NCI-H748 treated with DMSO at 0.1 percent for 48 hours (cell line): ENCODE measurements at places on chromosomes 12 and 14.
A peak's percentile ranks its signal among the peaks of the same experiment; 100 is the strongest.

- no peak for DNase-seq
Measured at GRCh38 chr12:51334764-51335163, 10.8 kb upstream of the BIN2 start.

GRCh38 chr12:47858511-47859266 is 39.0 kb upstream of the HDAC7 start:
- DNase-seq: no peak

DNA sequence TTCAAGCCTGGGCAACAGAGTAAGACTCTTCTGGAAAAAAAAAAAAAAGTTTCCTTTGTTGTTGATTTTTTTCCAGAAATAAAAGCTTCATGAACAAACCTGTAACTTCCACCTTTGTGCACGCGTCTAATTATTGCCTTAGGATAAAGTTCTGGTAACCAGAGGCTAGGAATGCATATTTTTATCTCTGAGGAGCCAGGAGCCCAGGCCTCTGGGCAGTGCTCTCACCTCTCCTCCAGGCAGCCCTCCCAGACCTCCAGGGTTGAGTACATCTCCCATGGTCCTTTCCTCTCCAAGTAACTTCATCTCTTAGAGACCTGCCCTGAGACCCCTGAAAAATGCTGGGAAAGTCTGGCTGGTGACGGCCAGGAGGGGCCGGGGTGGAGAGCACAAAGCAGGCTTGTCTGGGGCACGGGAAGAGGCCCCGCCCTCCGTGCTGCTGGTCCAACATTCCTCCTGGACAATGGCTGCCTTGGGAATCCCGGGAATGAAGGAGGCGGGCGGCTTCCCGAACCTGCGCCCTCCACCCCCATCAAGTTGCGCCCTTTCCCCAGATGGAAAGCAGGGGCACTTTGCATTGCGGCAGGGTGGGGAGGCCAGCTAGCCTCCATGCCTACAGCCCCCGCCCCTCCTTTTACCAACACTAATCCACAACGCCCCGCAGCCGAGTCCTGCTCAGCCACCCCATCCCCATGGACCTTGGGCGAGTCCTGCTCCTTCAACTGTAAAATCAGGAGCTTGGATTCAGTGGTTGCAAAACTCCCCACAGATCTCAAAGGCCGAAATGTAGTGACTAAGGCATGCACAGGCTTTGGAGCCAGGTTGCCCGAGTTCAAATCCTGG is 7.3 kb upstream of the FIGNL2 start:
- no peak for DNase-seq

- DNase-seq: no peak
Measured at GRCh38 chr12:27343255-27344000, 10.8 kb downstream of the BMAL2 start.

GRCh38 chr12:25494926-25495325 is 58.2 kb downstream of the LMNTD1 start:
- no peak for DNase-seq

- no peak for DNase-seq
Measured at GRCh38 chr12:56020423-56021184, at the start of gene IKZF4. TSS of gene IKZF4 (plus strand) at chr12:56021043. CDS start at chr12:56021494, 451 bp downstream.

- no peak for DNase-seq
Measured at GRCh38 chr12:29505122-29505521, 7.6 kb upstream of the OVCH1 start.

DNA sequence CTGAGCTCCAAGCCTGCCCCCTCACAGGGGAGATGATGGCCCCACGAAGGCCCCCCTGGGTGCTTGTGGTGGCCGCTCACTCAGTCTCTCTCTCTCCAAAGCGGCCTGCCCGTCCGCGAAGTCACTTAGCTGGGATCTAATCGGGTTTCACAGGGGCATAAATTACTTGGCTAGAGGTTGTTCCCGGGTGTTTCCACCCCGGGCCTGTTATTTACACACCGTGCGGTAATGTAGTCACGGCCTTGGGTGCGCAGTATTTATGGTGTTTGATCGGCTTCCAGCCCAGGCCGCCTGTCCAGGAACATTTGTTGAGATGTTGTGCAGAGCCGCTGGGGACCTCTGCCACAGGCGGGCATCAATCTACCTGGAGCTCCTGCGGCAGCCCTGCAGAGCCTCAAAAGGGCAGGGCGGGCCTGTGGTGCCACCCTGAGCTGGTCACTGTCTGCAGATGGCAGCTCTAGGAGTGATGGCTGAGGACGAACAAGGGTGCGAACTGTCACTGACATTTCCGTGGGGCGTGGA is 91.2 kb downstream of the KIF26A start:
- DNase-seq: no peak

- peak; percentile 45 for DNase-seq
Measured at GRCh38 chr12:57983146-57983857, 41.9 kb downstream of the ATP23 start.
